Tibial nerve (tissue), 4 donors: ENCODE measurements at places on chromosomes 4 and X. TPM values are rescaled to one million over a fixed set of nuclear protein-coding genes. Genes with fewer than 3 reads are reported as not detected.

The GPR143 gene
- not detected for total RNA-seq

The CTAG1B gene
- not detected for total RNA-seq

The MAGEH1 gene
- total RNA-seq = 62.7 TPM

The PRKG2 gene
- 1.2 TPM for total RNA-seq

The MAGEA8 gene
- total RNA-seq = not detected

The SYN1 gene
- total RNA-seq = 1.2 TPM

The SLC49A3 gene
- total RNA-seq = 5.9 TPM

The DIPK2B gene
- 34.5 TPM for total RNA-seq

The BMPR1B gene
- total RNA-seq = 32.1 TPM

The CENPVL1 gene
- total RNA-seq = not detected

The CACNA1F gene
- total RNA-seq = 0.22 TPM

The F9 gene
- total RNA-seq = not detected

The USP26 gene
- not detected for total RNA-seq

The CT45A3 gene
- total RNA-seq = not detected

The CXXC4 gene
- 3.6 TPM for total RNA-seq

The TBL1X gene
- 12.2 TPM for total RNA-seq

The RAB40AL gene
- total RNA-seq = 3.3 TPM

The CHIC1 gene
- 12.3 TPM for total RNA-seq

The GAB1 gene
- 94.6 TPM for total RNA-seq

The SULT1E1 gene
- total RNA-seq = not detected

The FAM9A gene
- not detected for total RNA-seq

The CFAP47 gene
- total RNA-seq = not detected

The TCP11X1 gene
- not detected for total RNA-seq

The ASB11 gene
- not detected for total RNA-seq

The LRIT3 gene
- 0.60 TPM for total RNA-seq

The NHS gene
- total RNA-seq = 35.8 TPM

The NKX3-2 gene
- not detected for total RNA-seq

The FRG2 gene
- total RNA-seq = not detected

The KLB gene
- total RNA-seq = 4.4 TPM

The SLC6A14 gene
- total RNA-seq = not detected

The CSAG3 gene
- total RNA-seq = not detected

The SPANXD gene
- total RNA-seq = not detected

The ADH1A gene
- 1.8 TPM for total RNA-seq

The POU4F2 gene
- not detected for total RNA-seq

The VEGFC gene
- 8.6 TPM for total RNA-seq

The GLOD5 gene
- total RNA-seq = not detected

The XIAP gene
- 38.7 TPM for total RNA-seq

The CHRDL1 gene
- 145 TPM for total RNA-seq

The LGI2 gene
- 25.7 TPM for total RNA-seq
